ENCODE measurements at places on chromosomes 3 and 15. TPM values are rescaled to one million over a fixed set of nuclear protein-coding genes. Genes with fewer than 3 reads are reported as not detected.

The ACP3 gene
- under 0.01 TPM for total RNA-seq

The DYNLT2B gene
- total RNA-seq: 10.9 TPM

- no peaks in the 10 kb centered on the region for H3K36me3 ChIP-seq
- no peak overlapping the region for H3K4me3 ChIP-seq
- H3K4me1 ChIP-seq: peaks cover 15% of the 10 kb centered on the region
- no peaks in the 10 kb centered on the region for H3K27me3 ChIP-seq
Observed at GRCh38 chr3:147297761-147298350, 108.5 kb downstream of the ZIC4 start.

The CYP11A1 gene
- 2.1 TPM for total RNA-seq

- no peaks in the 10 kb centered on the region for H3K36me3 ChIP-seq
- no peak overlapping the region for H3K4me3 ChIP-seq
- DNase-seq: no peak
Observed at GRCh38 chr3:45779746-45780735, 16.3 kb downstream of the SLC6A20 start.

DNA sequence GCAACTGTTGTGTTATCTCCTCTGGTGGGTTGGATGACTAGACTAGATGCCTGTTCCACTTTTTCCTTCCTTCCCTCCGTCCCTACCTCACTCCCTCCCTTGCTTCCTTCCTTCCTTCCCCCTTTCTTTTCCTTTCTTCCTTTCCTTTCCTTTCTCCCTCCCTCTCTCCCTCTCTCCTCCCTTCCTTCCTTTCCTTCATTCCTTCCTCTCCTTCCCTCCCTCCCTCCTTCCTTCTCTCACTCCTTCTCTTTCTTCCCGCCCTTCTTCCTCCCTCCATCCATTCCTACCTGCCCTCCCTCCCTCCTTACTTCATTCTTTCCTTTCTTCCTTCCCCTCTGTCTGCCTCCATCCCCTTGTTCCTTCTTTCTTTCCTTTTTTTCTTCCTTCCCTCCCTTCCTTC is 1045.3 kb downstream of the OTOL1 start:
- H3K4me1 ChIP-seq: no peaks in the 10 kb centered on the region
- H3K4me3 ChIP-seq: no peak overlapping the region
- H3K27ac ChIP-seq: no peak overlapping the region
- no peaks in the 10 kb centered on the region for H3K36me3 ChIP-seq

All from osteoblast (primary cell).